ENCODE measurements at places on chromosomes 12 and 14.

DNA sequence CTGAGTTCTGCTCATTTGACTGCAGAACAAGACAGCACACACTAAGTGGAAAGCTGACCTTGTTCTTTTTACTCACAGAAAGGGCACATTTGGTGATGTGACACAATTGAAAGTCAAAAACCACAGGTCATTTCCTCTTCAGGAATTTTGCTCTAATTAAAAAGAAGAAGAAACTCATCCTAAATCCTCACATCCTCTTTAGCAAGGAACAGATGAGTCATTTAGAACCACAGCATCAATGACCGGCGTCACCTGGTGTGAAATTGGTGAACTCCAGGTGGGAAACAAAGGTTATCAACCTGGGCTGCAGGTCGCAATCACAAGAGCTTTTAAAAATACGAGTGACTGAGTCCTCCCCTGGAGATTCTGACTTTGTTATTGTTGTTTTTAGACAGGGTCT is 2.9 kb upstream of the RNU6-8 start:
- DNase-seq = no peak

GRCh38 chr14:70830998-70831781 is 21.9 kb upstream of the MAP3K9 start:
- no peak for DNase-seq

GRCh38 chr12:68458866-68459265 is 126.7 kb upstream of the MDM1 start:
- DNase-seq = no peak

DNA sequence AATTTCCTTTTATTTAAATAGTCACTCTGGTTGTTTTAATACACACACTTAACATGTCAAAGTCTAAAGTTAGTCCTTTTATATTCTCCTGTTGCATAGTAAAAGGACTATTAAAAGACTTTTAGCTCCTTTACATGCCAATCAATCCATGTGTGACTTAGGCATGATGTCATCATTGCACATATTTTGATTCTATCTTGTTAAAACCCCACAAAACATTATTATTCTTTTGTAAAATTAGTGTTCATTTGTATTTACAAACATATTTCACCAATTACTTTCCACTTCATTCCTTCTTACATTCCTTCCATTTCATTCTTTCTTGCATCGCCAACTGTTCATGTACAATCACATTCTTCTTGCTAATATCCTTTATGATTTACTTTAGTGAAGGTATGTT is 39.6 kb downstream of the TC2N start:
- DNase-seq = no peak

DNA sequence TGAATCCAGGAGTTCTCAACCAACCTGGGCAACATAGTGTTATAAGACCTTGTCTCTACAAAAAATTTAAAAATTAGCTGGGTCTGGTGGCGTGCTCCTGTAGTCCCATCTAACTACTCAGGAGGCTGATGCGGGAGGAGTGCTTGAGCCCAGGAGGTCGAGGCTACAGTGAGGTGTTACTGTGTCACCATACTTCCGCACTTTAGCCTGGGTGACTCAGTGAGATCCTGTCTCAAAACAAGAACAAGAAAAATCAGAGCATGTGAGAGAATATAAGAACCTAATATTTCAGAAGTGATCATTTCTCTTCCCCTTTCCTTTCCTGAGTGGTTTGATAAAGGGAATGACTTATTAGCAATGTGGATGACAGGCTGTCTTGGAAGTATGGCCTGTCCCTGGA is 9.5 kb downstream of the TRAF3 start:
- no peak for DNase-seq

DNA sequence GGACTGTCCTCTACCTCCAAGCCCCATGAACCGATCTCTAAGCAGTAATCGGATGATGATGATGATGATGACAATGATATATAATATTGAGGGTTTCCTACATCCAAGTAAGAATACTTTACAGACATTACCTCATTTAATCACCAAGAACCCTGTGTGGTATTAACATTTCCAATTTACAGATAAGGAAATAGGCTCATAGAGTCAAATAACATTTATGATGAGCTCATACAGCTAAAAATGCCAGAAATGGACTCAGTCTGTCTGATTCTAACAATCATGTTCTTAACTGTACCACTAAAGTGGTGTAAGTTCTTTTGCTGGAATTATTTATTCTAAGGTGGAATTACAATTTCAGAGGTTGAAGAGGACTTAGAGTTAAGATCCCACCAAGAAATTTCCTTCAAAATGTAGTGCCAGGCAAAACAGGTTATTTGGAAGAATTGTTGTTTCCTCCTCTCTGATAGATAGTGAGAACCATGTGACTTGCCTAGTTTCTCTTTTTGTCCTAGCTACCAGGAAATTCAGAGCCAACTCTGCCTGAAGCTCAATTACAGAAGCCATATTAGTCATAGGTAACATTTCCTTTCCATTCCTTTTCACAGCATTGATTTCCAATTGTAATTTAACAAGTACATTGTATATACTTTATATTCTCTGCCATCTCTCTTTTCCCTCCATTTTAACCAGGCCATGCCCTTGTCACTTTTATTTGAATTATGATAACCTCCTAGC is 23.8 kb upstream of the CCDC175 start:
- no peak for DNase-seq

- peak; percentile 77 for DNase-seq
Observed at GRCh38 chr12:67413577-67413976, 144.4 kb downstream of the CAND1 start.

- DNase-seq = no peak
Observed at GRCh38 chr14:102452302-102452701, 57.3 kb downstream of the ANKRD9 start.

- DNase-seq = no peak
Observed at GRCh38 chr14:54335569-54336155, 61.1 kb upstream of the CDKN3 start.

DNA sequence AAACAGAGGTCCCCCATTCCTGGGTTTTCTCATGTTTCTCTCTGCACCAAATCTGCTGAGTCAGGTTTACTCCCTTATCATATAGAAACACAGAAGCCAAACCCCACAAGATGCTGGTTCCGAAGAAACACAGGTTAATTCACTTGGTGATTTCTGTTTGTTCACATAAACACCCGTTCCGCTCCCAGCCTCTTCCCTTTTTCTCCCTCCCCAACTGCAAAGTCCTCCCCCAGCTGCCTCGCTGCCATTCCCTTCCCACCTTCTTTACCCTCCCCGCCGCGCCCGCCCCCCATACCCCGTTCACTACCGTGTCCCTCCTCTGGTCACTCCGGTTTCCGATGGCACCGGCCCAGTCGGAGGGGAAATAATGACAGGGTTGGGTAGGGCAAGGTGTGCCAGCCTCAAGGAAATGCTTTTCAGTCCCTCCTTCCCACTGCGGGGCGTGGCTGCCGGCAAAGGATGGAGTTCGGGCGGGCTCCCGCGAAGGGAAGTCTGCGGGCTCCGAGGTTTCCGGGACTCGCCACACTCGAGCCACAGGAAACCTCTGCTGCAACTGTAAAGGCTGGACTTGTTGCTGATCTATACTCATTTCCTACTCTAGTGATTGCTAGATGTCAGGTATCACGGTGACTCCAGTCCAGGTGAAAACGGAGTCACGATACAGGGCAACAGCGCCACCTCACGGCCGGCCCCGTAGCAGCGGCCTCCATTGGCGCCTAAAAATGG is at the start of gene STYK1:
Gene STYK1, minus strand, starts transcription at position 394 of the 726 bp plus-strand sequence. CDS start 39,434 bp downstream, outside the sequence.
- peak; percentile 93 for DNase-seq

GRCh38 chr14:52694761-52695480 is 437 bp downstream of the ERO1A start:
- DNase-seq = peak; percentile 62

DNA sequence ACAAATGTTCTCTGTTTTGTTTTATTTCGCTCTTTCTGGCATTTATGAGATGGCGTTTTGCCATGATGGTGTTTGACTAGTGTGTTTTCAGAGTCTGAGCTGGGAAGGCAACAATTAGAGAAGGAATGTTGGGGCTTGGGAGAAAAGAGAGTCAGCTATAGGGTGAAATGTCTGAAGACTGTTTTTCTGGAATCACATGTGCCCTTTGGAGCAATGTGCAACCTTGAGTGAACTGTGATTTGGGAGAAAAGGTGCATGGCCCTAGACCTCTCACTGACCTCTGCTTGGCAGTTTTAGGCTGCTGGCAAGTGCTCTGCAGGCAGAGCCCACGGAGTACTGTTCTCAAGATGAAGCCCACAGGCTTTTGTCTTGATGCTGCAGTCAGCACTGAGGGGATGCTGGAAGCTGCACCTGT is 379.9 kb upstream of the PDE3A start:
- no peak for DNase-seq

DNA sequence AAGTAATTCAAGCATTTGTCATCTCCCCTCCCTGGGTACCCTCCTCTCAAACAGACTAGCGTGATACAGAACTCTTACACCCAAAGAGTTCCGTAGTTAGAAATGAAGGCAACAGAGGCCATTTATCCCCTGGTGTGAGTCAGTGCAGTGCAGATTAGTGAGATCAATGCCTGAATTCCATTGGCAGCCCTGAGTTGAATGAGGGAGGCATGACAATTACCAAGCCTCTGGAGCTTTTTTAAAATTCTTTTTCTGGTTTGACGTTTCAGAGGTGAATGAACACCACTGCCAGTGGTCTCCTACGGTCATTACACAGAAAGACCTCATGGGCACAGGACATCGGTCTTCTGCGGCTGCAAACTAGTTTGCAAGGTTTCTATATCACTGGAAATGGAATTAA is 94.4 kb downstream of the PRIMA1 start:
- peak; percentile 25 for DNase-seq

DNA sequence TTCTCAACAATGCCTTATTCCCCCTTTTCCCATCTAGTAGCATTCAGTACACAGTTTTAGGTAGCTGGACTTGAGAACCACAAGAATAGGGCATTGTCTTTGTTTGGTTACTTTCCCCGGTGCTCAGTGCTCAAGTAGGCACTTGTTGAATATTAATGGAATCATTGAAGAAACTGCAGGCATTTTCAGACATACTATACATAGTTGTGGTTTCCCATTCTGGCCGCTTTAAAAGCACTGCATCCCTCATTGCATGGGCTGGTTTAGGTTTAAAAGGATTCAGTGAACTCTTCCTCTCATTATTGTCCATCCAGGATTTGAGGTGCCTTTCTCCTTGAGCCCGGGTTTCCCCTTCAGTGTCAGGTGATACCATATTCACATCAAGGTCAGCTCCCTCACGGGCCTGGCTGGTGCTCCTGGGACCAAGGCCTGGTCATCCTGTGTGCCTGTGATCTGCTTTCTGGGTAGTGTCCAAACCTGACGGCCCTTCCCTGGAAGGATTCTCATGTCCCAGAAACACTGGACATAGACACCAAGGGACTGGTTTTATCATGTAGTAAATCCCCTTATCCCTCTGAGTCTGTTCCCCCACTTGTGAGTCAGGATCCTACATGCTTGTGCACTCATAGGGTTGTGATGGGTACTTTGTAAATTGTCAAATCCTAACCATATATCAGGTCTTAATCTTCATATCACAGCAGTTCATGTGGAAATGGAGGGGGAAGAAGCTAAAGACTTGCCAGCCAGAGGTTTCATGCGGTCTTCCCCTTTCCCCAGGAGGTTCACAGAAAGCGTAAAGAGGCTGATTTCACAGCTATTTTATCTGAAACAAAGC is 7.4 kb downstream of the TCP11L2 start:
- no peak for DNase-seq

- no peak for DNase-seq
Observed at GRCh38 chr14:61346793-61347192, 25.4 kb downstream of the PRKCH start.

DNA sequence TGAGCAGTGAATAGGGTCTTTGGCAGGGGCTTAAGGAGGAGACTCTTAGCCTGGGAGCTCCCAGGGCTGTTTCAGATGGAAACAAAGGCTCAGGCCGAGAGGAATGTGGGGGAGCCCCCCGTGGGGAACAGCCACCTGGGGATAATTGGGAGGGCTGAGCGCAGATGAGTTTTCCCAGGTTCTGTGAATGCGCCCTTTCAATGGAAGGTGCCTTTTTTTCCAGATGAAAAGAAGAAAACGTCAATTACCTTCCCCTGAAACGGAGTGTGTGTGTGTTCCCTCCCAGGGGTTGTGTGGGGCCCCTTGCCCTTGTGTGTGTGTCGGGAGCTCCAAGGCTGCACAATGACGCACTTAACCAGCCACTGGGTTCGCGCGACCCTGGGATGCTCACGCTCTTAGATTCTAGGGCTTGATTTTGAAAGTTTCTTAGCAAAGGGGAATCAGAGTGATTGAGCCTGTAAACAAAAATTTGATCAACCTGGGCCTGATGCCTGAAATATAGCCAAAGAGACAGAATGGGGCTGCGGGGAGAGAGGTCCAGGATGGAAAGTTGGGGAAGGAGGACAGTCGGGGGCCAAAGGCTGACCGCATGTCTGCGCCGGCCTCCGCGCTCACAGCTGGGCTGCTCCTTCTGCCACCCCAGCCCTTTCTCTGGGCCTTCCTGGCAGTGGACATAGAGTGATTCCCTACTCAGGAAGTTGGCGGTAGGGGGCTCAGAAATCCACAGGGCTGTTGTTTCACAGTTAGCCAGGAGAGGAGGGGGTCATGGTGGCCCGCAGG is 14.6 kb downstream of the MEG3 start:
- no peak for DNase-seq

DNA sequence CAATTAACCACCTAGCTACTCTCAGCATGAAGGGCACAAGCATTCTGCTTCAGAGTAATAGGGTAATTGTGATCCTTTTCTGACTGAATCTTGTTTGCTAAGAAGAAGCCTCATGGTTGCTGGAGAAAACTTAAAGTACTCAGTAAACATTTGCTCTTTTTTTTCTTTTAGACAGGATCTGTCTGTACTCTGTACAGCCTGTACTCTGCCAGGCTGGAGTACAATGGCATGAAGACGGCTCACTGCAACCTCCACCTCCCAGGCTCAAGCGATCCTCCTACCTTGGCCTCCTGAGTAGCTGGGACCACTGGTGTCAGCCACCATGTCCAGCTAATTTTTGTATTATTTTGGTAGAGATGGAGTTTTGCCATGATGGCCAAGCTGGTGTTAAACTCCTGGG is 12.4 kb downstream of the PPP1R13B start:
- DNase-seq = no peak

DNA sequence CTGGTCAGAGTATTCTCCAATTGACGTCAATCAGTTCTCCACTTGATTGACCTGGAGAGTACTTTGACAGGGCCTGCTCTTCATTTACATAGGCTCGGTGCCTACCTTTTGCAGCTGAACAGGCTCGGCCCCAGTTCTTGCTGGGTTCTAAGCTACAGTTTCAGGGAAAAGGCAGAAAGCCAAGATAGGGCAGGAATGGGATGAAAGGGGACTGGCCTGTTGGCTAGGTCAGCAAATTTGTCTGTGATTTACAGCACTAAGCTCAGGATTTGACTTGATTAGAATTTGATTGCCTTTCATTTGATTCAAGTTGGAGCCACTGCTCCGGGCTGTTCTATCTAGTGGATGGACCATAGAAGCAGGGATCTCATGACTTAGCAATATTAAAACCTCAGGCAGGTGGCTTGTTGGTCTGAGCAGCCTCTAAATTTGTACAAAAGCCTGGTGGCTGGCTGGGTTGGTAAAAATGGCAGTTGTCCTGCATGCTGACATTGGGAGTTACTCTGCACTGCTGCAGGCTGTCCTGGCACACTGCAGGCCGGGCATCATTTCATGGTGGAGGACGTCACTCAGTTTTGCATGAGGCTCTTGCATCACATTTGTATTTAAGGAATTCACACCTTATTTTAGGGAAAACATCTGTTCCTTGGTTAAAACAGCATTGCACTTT is 71.8 kb downstream of the BICD1 start:
- peak; percentile 44 for DNase-seq
